ENCODE measurements at places on chromosomes 4 and X.
A peak's percentile ranks its signal among the peaks of the same experiment; 100 is the strongest.

- DNase-seq: no peak
These were observed 24.4 kb upstream of the MAP7D3 start for GRCh38 chrX:136275553-136275952.

- no peak for DNase-seq
These were observed 22.1 kb downstream of the FMR1 start for GRCh38 chrX:147933815-147934214.

DNA sequence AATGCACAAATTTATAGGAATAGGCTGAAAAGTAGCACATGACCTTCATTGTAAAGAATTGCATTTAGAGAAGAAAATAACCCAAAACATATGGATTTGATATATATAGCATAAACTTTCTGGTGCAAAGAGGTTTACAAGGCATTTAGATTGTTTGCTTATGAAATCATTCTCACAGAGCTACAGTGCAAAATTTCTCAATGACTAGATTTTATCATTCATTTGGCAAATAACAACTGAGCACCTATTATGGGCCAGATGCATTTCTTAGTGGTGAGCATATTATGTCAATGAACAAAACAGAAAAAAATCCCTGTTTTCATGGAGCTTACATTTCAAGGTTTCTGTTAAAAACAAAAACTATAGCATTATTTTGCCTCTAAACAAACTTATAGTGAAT lies 34.1 kb upstream of the TNIP3 start:
- no peak for DNase-seq

GRCh38 chrX:12349201-12349600 lies 210.9 kb downstream of the FRMPD4 start:
- DNase-seq: no peak

DNA sequence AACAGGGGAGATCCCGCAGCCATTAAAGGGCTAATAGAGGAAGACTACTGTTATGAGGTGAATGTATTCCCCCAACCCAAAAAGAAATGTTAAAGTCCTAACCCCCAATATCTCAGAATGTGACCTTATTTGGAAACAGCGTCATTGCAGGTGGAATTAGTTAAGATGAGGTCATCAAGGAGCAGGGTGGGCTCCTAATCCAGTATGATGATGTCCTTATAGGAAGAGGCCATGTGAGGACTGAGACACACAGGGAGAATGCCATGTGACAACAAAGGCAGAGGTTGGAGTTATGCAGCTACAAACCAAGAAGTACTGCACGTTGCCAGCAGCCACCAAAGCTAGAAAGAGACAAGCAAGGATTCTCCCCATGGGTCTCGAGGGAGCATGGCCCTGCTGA lies 14.3 kb downstream of the SPP1 start:
- no peak for DNase-seq

DNA sequence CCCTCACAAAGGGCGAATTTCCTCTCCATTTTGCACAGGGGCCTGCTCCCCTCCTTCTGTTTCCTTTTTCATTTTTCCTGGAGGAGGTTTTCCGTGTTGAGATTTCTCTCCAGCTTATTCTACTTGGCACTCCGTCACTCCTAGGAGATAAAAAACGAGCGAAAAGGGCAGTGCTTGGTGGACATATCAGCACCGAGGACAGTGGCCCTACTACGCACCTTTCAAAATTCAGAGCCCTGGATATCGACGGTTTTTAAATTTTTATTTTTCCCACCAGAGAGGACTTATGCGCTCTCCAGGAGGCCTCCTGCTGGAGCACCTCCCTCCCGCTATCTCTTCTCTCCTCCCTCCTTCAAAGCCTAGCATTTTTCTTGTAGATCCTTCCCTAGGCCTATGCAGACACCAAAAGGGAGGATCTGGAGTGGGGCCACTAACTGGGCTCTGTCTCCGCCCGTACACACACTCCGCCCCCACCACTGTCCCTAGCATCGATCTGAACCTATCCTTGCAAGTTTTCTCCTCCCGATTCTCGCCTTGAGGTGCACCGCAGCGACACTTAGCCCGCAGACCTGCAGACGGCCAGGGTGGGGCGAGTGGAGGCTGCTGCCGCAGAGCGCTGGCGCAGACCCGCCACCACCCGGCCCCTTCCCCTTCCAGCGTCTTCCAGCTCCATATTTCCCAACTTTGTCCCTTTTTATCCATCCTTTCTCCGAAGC lies 8.5 kb upstream of the TCEAL9 start:
- DNase-seq: no peak

DNA sequence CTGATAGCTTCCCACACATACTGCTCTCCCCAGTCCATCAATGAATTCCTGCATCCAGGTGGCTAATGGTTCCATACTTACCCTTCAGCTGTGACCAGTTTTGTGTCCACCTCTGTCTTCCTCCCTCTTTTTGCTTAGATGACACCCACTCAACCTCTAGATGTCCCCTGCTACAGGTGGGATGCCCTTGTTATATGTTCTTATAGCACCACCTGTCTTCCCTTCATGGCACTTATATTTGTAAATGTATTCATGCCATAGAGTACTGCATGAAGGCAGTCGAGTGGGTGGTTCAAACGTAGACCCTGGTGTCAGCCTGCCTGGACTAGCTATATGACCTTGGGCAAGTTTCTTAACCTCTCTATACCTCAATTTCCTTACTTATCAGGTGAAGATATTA lies 6.5 kb upstream of the USP46 start:
- DNase-seq: peak; percentile 36

GRCh38 chr4:158068068-158068467 lies 104.8 kb downstream of the GASK1B start:
- no peak for DNase-seq

DNA sequence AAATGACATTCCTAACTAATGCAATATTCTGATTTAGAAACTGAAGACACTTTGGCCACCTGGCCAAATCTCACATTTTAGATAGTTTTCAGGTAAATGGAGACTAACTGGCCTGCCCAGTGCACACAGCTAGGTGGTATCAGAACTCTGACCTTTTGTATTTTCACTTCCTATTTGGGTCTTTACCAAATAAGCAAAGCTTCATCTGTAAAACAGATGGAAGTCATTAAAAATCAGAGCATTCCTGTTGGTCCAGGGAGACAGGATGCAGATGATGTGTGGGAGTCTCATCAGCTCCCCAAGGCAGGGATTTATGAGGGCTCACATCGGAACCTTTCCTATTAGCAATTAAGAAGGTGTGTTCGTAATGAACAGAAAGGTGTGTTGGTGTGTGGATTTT lies 57.7 kb downstream of the ARHGAP10 start:
- DNase-seq: no peak

- DNase-seq: no peak
These were observed 9.7 kb upstream of the EOLA2 start for GRCh38 chrX:149948016-149948415.

Data from RCC 7860 (cell line).